T follicular helper cell (primary cell): ENCODE measurements at places on chromosomes 7 and 10.

- no peak for DNase-seq
Observed at GRCh38 chr7:21941611-21942141, 4.0 kb downstream of the CDCA7L start.

- no peak for DNase-seq
Observed at GRCh38 chr7:100364480-100364879, 6.6 kb downstream of the PILRB start.

GRCh38 chr10:86599041-86599440, 55.3 kb upstream of the OPN4 start:
- DNase-seq, result no peak

DNA sequence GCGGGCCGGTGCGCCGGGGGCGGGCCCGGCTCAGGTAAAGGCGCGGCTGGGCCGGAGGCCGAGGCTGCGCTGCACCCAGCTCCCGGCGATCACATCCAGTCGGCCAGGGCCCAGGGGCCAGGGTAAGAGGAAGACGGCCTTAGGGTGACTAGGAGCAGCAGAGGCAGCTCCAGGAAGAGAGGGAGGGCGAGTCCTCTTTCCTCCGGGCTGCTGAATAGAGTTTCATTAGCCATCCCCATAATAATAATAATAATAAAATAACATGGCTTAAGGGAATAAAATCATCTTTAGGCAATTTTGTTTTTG, 44.8 kb upstream of the CDK1 start:
- DNase-seq, result no peak

- DNase-seq, result no peak
Observed at GRCh38 chr7:46237466-46237865, 316.4 kb upstream of the IGFBP3 start.

DNA sequence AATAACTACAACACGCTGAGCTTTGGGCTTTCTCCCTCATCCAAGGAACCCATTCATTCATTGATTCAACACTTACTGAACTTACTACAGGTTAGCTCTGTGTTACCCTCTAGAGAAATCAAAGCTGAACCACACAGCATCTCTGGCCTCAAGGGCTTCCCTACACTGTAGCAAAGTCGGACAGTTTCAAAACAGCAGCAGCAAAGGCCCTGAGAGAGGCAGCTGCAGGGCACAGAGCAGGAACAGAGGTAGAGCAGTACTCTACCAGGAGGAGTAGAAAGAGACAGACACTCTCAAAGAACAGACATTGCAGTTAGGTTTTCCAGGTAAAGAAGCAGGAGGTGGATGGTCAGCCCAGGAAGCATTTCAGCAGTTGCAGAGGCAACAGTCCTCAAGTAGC, 16.1 kb downstream of the DOCK4 start:
- DNase-seq, result no peak

GRCh38 chr7:102273749-102274712, 12.6 kb upstream of the SH2B2 start:
- no peak for DNase-seq

GRCh38 chr7:151518105-151518946, 1.4 kb downstream of the RHEB start:
- DNase-seq, result peak; percentile 31

DNA sequence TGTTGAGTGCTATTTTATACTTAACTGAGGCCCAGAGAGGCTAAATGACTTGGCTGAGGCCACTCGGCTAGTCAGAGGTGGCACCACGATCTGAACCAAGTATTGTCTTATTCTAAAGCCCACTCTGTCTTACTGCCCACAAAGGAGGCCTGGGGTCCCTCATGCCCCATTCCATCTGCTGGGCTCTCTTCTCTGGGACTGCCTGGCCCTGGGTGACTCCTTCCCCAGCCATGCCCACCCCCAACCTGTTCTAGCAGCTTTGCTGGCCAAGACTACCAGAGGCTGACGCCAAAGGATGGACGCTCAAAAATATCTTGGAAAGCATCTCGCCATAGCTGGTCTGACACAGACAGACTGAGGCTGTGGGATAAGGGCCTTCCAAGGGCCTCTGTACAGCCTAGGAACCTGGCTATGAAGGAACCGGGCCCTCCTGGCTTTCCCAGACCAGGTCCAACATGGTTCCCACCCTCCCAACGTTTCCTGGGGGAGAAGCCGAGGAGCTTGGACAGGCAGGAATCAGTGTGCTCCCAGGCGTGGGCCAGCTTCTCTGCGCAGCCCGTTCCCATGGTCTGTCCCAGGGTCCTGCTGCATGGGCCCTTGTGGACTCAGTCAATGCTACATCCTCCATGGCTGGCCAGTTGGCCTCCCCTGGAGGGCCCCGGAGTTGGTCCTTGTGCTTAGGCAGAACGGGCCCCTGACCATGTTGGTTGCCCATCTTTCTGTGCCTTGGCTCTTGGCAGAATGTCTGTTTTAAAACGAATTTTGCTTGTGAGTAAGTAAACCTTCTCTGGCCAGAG, 11.7 kb downstream of the HSPA12A start:
- DNase-seq, result no peak

- DNase-seq, result no peak
Observed at GRCh38 chr10:102773986-102774385, 30.2 kb downstream of the WBP1L start.

GRCh38 chr10:47095211-47095610, 184.0 kb downstream of the PTPN20 start:
- DNase-seq, result no peak

GRCh38 chr10:126928274-126928673, 23.0 kb downstream of the DOCK1 start:
- DNase-seq, result no peak

DNA sequence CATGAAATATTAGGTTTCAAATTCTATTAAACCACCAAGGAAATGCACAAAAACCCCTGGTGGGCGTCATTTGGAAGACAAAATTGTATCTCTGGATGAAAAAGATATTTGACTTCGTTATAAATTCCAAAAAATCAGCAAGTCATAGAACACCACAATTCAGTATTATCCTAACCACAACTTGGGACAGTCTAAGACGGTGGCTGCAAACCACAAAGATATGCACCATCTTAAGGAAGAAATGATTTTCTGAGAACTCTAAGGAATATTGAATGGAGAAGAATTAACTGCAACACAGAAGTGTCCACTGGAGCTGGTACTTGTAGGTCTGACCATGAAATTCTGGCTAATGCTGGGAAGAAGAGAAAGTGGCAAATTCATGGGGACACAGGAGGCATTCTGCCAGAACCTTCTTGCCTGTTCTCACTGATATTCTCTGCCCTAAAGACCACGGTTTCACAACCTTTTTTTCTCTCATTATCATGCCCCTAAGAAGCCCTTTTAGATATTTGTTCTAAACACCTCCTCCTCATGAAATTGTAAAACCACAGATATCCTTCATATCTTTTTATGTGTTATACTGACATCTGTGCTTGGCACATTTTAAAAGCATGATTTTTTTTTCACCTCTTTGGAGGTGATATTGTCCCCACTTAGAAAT, 92.9 kb downstream of the SFMBT2 start:
- no peak for DNase-seq

- DNase-seq, result no peak
Observed at GRCh38 chr7:151409667-151410404, at the start of gene WDR86. Gene WDR86 (minus strand): TSS chr7:151410038. CDS start chr7:151409589, 449 bp downstream.

DNA sequence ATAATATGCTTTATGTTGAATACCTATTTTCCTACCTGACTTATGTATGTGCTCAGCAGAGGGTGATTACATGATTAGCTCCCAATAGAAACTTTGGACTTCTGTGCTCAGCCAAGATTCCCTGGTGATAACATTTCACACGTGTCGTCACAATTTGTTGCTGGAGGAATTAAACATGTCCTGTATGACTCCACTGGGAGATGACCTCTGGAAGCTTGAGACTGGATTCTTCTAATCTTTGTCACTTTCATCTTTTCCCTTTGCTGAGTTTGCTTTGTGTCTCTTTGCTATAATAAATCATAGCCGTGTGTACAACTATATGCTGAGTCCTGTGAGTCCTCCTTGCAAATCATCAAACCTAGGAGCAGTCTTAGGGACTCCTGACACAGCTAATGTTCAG, 120.9 kb upstream of the LRRTM3 start:
- no peak for DNase-seq

DNA sequence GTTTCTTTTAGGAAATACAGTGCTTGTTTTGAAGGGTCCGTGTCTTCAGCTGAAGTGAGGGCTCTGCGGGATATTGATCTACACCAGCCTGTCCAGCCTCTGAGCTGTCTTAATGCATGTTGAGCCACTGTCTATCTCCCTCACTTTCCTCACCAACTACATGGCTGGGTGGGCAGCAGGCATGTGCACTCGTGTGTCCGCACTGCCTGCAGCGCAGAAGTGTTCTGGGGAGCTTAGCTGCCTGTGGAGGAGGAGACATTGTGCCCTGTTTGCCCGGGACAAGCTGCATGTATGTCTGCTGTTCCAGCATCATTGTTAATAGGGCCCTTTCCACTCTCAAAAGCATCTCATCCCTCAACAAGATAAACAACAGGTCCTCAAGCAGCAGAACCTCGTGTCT, 133.1 kb upstream of the EEPD1 start:
- no peak for DNase-seq

DNA sequence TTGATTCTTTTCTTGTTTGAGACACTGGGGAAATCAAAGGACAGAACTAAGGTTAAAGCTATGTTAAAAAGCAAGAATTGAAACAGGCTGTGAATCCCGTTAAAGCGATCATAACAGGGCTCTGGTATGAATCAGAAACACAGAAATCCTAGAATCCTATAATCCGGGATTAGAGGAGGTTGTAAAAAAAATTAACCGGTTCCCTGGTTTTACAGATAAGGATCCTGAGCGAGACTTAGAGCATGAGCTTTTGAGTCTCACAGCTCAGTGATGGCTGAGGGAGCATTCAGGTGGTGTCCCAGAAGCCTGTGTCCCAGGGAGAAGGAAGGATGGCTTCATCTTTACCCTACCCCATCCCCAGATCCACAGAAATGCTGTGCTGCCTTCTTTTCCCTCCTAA, 461.3 kb downstream of the PAXIP1 start:
- no peak for DNase-seq

DNA sequence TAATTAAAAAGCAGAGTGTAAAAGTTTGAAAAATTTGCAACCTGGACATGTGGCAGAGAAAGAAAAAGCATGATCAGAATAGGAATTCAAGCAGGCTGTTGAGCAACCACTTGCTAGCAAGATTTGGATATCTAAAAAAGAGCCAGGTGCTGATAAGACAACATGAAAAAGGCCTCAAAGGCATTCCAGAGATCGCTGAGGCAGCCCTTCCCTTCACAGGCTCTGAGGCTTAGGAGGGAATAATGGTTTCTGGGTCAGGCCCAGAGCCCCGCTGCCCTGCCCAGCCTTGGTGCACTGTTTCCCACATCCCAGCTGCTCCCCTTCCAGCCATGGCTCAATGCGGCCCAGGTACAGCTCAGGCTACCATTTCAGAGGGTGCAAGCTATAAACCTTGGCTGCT, 64.1 kb upstream of the EEPD1 start:
- DNase-seq, result no peak

DNA sequence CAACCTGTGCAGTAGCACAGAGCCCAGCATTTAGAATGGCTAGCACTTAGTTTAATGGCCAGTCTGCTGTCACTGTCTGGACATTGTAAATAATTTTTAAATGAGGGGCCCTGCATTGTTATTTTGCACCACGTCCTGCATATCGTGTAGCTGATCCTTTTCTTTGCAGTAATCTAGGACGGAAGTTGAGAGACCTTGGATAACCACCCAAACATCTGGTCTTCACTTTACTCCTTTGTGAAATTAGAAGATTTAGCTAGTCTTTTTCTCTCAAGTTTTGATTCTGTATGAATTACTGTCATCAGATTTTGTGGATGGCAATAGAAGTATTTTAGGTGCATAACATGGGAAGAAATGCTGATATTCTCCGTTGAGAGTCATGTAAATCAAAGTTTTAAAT, 1.9 kb downstream of the MIOS start:
- no peak for DNase-seq
